ENCODE measurements at places on chromosomes 1 and 21.
A peak's percentile ranks its signal among the peaks of the same experiment; 100 is the strongest.

GRCh38 chr1:165531021-165531420 is 12.8 kb upstream of the LRRC52 start:
- DNase-seq: no peak

- no peak for DNase-seq
These were observed 97.8 kb downstream of the ZFYVE9 start for GRCh38 chr1:52239708-52240001.

GRCh38 chr1:234712891-234713305 is 102.9 kb upstream of the IRF2BP2 start:
- peak; percentile 8 for DNase-seq

- no peak for DNase-seq
These were observed 67.1 kb downstream of the CAMTA1 start for GRCh38 chr1:6852136-6852890.

GRCh38 chr1:3661631-3662030 is 9.3 kb downstream of the TP73 start:
- DNase-seq: no peak

DNA sequence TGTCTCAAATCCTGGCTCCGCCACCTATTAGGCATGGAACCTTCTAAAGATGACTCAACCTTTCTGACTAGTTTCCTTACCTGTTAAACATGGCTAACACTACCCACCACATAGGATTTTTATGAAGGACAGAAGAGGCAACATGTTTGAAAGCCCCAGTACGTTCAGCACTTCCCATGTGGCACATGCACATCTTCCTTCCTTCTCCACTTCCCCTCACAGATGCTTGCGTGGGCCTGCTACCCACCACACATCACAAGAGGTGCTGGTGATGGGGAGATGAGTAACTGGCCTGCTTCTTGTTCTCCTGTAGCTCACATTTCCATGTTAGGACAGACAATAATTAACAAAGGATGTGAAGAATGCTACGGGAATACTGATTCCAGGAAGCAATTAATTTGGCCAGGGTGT is 7.1 kb downstream of the ZBTB21 start:
- DNase-seq: no peak

GRCh38 chr1:224433701-224434672 is 610 bp downstream of the WDR26 start:
- peak; percentile 28 for DNase-seq

DNA sequence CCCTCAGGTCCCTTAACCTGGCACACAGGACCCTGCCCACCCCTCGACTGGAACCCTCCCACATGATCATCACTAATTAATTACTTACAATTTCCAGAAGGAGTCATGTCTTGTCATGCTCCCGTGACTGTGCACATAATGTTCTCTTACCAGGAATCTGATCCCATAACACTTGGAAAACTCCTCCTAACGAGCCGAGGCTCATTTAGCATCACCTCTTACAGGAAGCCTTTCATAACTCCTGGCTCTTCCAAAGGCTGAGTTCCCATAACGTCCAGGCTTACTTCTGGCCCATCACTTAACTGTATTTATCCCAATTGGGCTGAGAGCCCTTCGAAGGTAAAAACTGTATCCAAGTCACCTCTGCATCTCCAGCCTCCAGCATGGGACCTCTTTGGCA is 147.9 kb upstream of the JUN start:
- no peak for DNase-seq

- DNase-seq: no peak
These were observed 134.6 kb downstream of the GLIS1 start for GRCh38 chr1:53604291-53604919.

GRCh38 chr1:218408942-218409341 is 63.8 kb downstream of the TGFB2 start:
- DNase-seq: no peak

DNA sequence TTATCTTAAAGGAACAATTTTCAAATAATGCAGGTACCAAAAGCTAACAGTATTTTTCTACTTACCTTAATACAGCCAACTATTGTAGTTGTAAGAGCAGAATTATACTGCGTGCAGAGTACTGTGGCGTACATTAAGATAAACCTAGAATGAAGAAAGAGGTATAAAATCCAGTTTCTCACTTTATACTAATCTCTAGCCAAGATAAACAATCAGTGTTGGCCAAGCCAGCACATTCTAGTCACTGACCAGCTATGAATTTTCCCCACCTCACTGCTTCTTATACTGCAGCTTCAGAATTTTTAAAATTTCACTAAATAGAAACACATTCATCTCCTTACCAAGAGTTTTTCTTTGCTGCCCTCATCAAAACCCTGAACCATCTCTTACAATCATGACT is 33.6 kb downstream of the SLC35D1 start:
- no peak for DNase-seq

DNA sequence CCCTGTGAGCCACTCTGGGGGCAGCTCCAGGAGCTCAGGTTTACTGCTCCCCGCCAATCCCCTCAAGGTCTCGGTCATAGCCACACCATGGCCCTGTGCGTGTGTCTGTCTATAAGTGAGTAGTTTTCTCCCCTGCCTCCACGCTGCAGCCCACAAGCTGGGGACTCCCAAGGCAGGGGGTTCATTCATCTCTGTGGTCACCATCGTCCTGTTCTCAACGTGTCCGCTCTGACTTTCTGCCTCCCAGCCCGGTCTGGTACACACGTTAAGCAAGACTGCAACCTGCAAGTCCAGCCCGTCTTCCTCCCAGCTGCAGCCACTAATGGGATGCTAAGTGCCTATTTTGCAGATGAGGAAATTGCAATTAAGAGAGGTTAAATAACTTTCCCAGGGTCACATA is 49.8 kb downstream of the IGSF21 start:
- no peak for DNase-seq

DNA sequence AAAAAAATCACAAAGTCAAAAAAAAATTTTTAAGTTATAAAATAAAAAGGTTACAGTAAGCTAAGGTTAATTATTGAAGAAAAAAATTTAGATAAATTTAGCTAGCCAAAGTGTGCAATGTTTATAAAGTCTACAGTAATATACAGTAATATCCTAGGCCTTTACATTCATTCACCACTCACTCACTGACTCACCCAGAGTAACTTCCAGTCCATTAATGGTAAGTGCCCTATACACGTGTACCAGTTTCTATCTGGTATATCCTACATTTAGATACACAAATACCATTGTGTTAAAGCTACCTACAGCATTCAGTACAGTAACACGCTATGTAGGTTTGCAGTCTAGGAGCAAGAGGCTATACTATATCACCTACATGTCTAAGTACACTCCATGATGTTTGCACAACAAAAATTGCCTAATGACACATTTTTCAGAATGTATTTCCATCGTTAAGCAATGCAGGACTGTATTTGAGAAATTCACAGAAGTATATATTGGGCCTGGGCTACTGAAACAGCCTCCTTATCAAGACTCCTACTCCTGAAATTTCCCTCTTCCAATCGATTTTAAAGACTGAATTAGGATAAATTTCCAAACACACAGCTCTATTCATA is 155.1 kb downstream of the COP1 start:
- DNase-seq: no peak

DNA sequence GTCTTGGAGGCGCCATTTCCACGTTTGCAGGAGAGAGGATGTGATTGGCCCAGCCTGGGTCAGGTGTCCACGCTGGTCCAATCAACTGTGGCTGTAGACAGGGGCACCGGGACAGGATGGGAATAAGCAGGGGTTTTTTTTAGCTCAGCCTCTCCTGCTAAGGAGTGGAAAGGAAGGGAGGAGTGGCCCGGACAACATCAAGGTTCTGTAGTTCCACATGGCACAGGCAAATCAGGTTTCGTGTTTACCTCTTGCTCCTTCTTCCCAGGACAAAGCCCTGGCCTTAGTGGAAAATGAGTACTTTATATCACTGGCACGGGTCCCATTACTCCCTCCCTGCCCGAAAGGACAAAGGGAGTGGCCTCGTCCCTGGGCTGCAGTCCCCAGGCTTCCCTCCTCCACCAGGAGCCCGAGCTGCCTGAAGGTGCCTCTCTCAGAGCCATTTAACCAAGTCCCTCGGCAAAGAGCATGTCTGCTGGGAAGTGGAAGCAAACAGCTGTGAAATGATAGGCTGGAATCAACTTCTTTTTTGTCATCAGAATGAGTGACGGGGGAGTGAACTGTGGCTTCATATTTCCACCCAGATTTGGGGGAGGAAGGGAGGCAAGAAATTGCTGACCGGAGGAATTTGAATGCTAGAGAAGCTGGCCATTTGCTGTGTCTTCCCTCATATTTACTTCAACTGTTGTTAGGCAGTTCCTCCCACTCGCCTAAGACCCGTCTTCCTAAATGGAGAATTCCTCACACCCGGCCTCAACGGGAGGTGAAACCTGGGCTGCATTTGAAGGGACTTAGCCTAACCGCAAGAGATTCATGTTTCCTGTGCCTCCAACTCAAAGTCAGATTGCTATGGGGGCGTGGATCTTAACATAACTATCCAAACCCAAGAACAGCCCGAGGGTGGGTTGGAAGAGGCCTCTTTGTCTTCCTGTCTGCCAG is 84.9 kb upstream of the SLC44A3 start:
- DNase-seq: no peak

DNA sequence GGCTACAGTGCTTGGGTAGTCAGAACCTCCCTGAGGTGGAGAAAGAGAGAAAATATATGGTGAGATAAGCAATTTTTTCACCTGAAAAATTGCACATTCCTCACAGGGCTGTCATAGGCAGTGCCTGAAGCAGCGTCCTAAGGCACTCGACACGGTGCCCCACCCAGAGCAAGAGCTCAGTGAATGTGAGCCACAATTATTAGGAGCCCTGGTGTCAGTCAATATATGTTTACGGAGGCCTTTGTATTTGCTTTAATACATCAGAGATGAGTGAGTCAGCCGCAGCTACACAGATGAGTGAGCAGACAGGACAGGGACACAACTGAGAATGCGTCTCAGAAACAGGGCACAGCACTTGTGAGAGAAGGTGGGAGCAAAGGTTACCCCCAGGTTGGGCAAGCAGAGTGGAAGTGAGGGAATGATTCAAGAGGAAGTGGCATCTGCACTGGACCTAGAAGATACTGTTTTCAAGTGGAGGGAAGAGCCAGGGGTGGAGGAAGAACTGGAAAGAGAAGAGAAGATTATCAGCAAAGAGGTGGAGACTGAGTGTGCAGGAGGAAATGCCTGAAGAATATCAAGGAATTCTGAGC is 5.2 kb upstream of the PIGC start:
- peak; percentile 98 for DNase-seq

GRCh38 chr1:219476716-219477115 is 136.2 kb downstream of the ZC3H11B start:
- DNase-seq: no peak

DNA sequence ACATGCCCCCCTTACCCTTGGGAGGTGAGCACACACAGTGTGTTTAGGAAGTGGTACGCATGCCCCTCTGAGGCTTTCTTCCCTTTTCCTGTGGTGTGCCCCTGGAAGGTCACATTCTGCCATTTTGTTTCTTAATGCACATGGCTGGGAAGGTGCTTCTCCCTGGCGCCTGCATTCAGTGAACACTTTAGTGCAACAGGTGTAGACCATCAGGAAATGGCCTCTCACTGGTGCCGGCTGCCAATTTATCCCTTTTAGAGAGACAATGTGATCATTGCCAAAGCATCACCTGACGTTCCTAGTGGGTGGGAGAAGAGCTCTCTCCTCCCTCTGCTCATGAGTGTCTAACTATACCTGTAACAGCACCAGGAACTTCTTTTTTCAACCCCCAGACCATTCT is 51.8 kb upstream of the PDE9A start:
- DNase-seq: no peak

DNA sequence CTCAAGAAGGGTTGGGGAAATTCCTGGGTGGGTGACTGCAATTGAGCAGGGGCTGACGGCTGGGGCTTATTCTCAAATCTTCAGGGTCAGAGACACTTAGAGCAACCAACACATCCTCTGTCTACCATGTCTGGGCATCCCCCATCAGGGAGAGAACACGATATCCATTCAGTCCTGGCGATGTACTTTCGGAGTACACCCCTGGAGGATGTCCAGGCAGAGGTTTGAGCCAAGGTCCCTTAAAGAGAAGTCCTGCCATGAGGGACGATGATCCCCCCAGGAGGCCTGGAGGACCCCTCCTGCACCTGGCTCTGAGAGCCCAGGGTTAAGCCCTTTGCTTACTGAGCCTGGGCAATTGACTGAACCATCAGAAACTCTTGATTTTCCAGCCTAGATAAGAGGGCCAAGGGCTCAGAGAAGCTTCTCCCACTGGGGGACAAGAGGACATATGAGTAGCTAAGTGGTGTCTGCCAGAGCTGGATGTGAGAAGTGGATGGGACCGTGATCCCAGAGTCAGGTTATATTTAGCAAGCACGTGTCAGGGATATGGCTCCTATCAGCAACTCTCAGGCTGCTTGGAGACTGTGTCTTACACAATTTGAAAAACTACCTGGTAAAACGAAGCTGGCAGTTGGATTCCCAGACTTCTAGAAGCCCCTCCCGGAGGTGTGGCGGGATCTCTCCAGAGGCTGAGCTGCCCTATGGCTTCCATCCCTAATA is 253.3 kb upstream of the VAMP3 start:
- no peak for DNase-seq
